ENCODE measurements at places on chromosomes 13 and 19. TPM values are rescaled to one million over a fixed set of nuclear protein-coding genes. Genes with fewer than 3 reads are reported as not detected.
A peak's percentile ranks its signal among the peaks of the same experiment; 100 is the strongest.

GRCh38 chr19:54482889-54483288 is 9.8 kb upstream of the CDC42EP5 start:
- DNase-seq, result no peak

TMEM86B gene
- 0.79 TPM for total RNA-seq

- no peak for DNase-seq
These were observed 8.8 kb downstream of the DCAF15 start for GRCh38 chr19:13960863-13961784.

GRCh38 chr13:42660333-42660965 is 86.5 kb downstream of the TNFSF11 start:
- DNase-seq, result no peak

DNA sequence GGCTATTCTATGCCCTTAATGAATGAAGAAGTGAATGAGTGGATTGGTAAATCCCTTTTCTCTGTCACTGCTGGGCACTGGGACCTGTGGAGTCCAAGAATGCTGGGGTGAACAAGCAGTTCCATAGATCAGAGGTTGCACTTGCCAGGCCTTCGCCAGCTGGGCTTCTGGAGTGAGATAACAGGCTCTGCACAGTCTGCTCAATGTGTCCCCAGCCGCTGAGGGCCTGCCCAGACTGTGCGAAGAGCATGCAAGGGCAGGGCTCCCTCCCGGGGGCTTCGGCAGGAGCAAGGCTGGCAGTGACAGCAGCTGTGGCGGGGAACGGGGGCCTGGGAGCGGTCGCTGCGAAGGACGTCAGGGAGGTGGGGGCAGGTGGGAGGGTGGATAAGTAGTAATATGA is 51.3 kb downstream of the ZNF536 start:
- no peak for DNase-seq

KLK14 gene
- not detected for total RNA-seq

KLK5 gene
- not detected for total RNA-seq

KLK4 gene
- not detected for total RNA-seq

VWA8 gene
- total RNA-seq, result 45.9 TPM

DNA sequence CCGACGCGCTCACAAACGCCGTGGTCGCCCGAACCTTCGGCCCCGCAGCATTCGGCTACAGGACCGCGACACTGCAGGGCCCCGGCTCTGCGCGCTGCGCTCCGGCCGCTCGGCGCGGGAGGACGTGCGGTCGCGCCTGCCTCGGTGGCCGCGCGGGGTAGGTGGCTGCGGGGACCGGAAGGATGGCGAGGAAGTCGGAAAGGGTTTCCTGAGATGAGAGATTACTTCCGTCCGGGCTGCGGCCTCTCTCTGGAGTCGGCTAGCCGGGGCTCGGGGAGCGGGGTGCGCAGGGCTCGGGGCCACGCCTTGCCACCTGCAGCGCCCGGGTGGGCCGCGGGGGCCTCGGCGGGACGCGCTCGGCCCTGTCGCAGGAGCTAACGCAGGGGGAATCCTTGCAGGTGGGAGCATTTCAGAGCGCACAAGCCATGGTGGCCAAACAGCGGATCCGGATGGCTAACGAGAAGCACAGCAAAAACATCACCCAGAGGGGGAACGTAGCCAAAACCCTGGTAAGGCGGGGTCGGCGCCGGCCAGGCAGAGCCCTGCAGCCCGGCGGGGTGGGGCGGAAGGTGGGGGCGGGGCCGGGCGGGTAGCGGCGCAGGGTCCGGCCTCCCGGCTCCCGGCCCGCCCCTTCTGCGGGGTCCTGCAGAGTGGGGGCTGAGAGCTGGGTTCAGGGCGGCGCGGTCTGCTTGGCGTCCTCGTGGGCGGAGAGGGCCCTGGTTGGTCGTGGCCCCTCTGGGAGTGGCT is at the start of gene SERP2:
Gene SERP2, plus strand, starts transcription at position 224 of the 747 bp plus-strand sequence. Its CDS starts 202 bp downstream, at position 426.
- DNase-seq, result no peak

- DNase-seq, result no peak
These were observed 32.6 kb downstream of the SLC7A1 start for GRCh38 chr13:29562786-29563438.

DNA sequence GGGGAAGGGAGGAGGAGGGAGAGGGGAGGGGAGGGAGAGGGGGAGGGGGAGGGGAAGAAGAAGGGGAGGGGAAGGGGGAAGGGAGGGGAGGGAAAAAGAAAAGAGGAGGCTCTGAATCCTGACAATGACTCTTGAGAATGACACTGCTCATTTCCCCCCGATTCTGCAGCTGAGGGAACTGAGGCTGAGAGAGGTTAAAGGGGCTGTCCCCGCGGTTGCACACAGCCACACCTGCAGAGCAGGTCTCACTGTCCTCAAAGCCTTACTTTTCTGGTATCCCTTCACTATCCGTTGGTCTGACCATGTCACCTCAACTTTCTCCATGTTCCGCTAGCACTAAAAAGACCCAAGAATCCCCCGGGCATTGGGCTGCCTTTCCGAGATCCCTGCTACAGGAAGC is 35.4 kb downstream of the CYP4F2 start:
- no peak for DNase-seq

DNA sequence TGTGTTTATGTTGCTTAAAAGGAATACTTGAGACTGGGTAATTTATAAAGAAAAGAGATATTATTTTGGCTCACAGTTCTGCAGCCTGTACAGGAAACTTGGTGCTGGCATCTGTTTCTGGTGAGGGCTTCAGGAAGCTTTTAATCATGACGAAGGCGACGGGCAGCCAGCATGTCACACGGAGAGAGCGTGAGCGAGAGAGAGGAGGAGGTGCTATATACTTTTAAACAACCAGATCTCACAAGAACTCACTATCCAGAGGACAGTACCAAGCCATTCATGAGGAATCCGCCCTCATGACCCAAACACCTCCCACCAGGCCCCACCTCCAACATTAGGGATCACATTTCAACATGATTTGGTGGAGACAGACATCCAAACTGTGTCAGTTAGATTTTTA is 163.4 kb upstream of the TSC22D1 start:
- no peak for DNase-seq

EFNB2 gene
- total RNA-seq, result 31.8 TPM

DNA sequence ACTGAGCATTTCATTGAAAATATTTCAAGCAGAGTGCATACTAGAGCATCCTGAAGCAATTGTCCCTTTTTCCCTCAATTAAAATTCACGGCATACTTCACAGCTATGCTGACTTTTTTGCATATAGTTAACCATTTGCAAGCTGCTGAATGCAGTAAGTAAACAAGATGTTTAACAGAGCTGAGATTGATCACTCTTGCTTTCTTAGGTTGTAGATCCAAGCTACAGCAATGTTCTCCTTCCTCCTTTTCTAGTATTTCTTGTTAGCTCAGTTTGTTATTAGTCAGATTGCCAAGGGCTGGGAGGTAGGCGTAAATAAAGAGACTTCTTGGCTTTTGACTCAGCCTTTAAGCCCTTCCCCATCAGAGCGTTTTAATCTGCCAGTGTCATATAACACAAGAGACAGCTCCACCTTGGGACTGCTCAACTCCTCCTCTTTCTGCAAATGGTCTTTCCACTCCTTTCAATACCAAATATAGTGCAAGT is at the start of gene SLITRK6:
Gene SLITRK6, minus strand, starts transcription at position 323 of the 486 bp plus-strand sequence. CDS start 2,911 bp downstream, outside the sequence.
- DNase-seq, result peak; percentile 75

CPB2 gene
- not detected for total RNA-seq

- DNase-seq, result no peak
These were observed 249.9 kb downstream of the COL4A1 start for GRCh38 chr13:110057052-110057451.

DNA sequence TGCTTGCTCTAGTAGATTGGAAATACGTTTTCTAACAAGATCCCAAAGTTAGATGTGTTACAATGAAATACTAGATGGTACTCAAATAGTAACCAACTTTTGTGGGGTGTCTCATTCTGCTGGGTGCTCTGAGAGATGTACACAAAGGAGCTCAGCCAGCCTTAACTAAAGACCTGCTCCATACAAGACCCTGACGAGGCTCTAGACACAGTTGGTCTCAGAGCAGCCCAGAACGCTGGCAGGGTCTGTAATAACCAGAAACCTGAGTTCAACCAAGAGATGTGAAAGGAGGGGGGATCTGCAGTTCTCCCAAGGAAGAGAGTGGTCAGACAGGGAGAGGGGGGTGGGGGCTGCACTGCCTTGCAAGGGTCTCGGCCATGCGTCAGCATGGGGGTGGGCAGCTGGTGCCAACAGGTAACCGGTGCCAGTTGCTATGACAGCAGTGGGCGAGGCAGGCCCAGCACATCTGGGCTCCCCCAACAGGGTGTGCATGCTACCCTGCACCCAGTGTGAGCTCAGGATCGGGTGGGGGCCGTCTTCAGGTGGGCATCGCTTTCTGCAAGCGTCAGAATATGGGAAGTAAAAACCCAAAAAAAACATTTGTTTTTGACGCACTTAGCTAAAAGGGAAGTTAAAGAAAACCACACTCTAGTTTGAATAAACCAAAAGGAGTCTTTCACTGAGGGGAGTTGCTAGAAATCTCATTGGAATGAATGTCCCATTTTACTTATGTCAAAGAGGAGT is 68.0 kb upstream of the GPR183 start:
- DNase-seq, result no peak

DNA sequence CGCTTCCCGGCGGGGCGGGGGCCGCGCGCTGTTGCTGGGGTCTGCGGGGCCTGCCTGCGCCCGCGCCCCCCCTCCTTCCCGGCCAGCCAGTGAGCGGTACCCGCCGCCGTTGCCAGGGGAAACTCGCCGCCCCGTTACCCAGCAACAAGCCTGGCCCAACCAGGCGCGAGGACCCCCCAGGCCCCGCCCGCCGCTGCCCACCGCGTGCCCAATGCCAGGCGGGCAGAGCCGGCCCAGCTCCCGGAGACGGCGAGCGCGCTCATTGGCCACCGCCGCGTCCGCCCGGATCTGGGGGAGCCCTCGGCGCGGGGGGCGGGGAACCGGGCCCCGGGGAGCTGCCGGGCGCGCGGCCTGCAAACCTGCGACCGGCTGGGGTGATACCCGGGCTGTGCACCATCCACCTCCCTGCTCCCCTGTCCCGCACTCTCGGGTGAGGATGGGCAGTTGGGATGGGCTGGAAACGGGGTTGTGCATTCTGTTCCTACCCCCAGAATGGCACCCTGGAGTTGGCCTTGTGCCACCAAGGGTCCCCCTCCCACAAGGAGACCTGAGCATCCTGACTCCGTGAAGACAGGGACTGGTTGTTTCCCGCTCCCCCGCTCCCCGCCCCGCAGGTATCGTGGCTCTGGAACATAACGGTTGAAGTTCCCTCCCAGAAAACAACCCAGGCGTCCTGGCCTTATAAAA is 8.8 kb upstream of the BBC3 start:
- DNase-seq, result no peak

- no peak for DNase-seq
These were observed 782 bp upstream of the CA11 start for GRCh38 chr19:48646722-48647216.

CEACAM21 gene
- total RNA-seq, result 2.1 TPM

DNA sequence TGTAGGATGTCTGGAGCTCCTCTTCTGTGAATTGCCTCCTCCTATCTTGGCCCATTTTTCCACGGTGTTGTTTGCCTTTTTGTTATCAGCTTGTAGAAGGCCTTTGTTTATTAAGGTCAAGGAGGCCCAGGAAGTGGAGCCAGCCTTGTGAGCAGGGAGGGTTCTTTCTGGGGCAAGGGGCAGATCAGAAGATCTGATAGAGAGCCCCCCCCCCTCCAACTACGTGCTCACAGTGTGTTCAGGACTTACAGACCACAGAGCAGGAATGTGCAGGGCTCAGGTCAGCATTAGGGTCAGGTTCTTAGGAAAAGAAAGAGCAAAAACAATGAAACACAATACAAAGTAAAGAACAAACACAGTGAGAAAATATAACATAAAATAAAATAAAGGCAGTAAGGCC is 59.4 kb downstream of the CCNE1 start:
- no peak for DNase-seq

GRCh38 chr13:31880851-31881494 is 141.6 kb downstream of the RXFP2 start:
- no peak for DNase-seq

DNA sequence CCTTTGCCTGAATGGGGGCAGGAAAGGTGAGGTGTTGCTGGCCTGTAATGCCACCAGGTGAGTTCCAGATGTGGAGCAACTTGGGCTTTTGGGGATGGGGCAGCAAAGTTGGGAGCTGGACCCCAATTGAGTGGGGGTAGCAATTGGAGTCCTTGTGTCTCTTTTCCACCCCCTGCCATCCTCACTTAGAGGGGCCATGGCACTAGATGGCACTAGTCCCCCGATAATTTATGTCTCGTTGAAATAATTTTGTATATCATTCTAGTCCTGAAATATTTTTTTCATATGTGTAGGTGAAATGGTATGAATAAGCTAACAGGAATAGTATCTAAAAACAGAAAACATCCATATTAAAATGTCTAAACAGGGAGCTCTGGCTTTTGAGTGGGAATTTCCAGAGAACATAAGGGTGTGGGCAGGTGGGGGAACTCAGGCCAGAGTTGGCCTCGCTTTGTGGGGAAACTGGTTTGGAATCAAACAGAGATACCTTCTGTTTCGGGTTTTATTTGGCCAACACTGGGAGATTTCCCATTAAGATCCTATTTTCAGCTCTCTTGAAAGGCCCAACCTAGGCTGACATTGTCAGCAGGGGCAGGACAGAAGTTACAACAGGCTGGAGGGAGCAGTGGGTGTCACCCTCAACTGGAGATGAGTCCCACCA is 3.4 kb downstream of the ZNF576 start:
- no peak for DNase-seq

DOCK6 gene
- total RNA-seq, result 20.7 TPM

- DNase-seq, result no peak
These were observed 3.0 kb downstream of the ZMYM2 start for GRCh38 chr13:19961489-19961888.

DNA sequence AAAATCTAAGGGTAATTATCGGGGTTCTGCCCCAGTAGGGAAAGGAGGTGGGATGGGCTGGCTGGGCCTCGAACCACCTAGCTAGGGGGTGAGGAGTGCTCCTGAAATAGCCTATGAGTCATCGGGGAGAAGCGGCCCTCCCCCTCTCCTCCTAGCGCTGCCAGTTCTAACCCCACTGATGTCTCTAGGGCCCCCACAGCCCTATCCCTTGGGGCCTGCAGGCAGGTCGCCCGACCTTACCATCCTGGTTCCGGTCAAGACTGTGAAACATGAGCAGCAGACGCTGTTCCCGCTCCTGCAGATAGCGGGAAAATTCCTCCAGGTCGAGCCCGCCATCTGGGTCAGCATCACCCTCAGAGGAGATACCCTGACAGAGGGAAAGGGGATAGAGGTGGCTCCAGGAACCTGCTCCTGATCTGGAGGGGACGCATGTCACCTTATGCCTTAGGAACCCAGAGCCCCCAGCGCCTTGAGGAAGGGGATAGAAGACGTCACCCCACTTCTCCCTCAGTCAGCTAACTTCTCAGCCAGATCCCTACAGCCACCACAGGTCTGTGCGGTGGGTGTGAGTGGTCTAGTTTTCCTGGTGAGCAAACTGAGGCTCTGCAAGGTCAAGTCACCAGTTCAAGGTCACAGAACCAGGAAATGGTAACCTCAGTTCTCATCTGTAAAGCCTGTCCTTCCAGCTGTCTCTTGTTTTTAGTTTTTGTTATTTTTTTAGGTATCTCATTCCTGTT is 1.5 kb downstream of the SLC25A23 start:
- DNase-seq, result no peak

GRCh38 chr13:35810321-35810720 is 320.9 kb downstream of the DCLK1 start:
- no peak for DNase-seq

LYL1 gene
- total RNA-seq, result 4.8 TPM

GRCh38 chr13:73303851-73304250 is 245.0 kb downstream of the KLF5 start:
- no peak for DNase-seq

- no peak for DNase-seq
These were observed 50.4 kb downstream of the TEX29 start for GRCh38 chr13:111370570-111371535.

IL17D gene
- total RNA-seq, result 6.8 TPM
